ENCODE measurements at places on chromosomes 7 and 10. TPM values are rescaled to one million over a fixed set of nuclear protein-coding genes. Genes with fewer than 3 reads are reported as not detected.

CFAP70 gene
- 1.3 TPM for total RNA-seq

MMP21 gene
- 0.26 TPM for total RNA-seq

TMEM229A gene
- not detected for total RNA-seq

NKX1-2 gene
- not detected for total RNA-seq

SPDYE2 gene
- not detected for total RNA-seq

DNA sequence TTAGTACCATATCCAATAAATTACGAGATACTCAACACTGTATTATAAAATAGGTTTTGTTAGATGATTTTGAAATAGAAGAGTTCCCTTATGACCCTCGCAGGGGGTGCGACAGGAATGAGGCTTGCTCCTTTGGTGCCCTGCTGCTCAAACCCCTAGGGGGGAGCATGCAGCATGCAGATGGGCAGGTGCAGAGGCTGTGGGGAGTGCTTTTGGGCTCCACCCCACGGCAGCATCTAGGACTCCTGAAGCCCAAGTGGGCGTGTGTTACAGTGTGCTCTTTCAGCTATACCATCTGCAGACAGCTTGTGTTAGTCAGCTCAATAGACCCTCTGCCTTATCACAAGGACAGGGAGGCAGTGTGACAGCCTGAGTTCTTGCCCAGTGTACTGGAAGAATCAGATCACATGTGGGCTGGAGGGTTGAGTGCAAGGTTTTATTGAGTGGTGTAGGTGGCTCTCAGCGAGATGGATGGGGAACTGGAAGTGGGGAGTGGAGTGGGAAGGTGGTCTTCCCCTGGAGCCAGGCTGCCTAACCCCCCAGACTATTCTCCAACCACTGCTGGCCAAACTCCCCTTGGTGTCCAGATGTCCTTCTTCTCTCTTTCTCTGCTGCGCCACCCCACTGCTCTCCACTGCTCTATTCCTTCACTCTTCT, 3.1 kb upstream of the MRC1 start:
- H3K36me3 ChIP-seq, result no peaks in the 10 kb centered on the region
- H3K27ac ChIP-seq, result no peak overlapping the region
- DNase-seq, result no peak
- no peak overlapping the region for H3K4me3 ChIP-seq
- no peaks in the 10 kb centered on the region for H3K4me1 ChIP-seq

DNA sequence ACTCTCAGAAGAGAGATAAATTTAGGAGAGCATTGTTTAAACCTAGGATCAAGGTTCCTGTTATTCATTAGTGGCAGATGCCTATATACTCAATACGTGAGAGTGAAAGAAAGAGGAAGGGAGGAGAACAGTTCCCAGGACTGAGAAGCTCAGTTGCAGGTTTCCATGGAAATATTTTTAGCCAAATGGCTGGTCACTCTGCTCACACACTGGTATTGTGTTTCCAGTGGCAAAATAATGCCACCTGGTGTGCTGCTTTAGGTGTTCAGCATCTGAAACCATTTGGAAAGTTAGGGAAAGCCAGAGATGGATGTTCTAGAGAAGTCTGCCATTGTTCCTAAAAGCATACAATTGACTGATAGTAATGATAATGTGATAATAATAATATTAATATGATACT, 827.7 kb downstream of the SORCS3 start:
- no peak overlapping the region for H3K27ac ChIP-seq
- no peaks in the 10 kb centered on the region for H3K4me1 ChIP-seq
- no peak for DNase-seq
- no peaks in the 10 kb centered on the region for H3K36me3 ChIP-seq
- H3K4me3 ChIP-seq, result no peak overlapping the region
- no peaks in the 10 kb centered on the region for H3K27me3 ChIP-seq

Data from fibroblast of lung (primary cell).